ENCODE measurements at places on chromosomes 12 and 14.

GRCh38 chr12:109523504-109523903, 46.1 kb downstream of the UBE3B start:
- DNase-seq, result peak; percentile 16

DNA sequence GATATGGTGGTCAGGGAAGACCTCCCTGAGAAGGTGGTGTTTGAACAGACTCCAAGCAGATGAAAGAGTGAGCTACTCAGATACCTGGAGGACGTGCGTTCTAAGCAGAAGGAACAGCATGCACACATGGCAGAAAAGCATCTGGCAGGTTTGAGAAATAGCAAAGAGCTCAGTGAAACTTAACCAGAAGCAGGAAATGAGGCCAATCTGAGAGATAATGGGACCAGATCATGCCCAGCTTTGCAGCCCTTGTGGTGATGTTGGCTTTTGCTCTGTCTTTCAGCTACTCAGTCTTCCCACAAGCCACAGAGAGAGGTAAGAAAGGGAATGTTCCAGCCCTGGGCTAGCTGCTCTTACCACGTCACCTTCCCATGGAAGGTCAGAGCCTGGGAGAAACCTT, 176.3 kb upstream of the GSC start:
- no peak for DNase-seq

DNA sequence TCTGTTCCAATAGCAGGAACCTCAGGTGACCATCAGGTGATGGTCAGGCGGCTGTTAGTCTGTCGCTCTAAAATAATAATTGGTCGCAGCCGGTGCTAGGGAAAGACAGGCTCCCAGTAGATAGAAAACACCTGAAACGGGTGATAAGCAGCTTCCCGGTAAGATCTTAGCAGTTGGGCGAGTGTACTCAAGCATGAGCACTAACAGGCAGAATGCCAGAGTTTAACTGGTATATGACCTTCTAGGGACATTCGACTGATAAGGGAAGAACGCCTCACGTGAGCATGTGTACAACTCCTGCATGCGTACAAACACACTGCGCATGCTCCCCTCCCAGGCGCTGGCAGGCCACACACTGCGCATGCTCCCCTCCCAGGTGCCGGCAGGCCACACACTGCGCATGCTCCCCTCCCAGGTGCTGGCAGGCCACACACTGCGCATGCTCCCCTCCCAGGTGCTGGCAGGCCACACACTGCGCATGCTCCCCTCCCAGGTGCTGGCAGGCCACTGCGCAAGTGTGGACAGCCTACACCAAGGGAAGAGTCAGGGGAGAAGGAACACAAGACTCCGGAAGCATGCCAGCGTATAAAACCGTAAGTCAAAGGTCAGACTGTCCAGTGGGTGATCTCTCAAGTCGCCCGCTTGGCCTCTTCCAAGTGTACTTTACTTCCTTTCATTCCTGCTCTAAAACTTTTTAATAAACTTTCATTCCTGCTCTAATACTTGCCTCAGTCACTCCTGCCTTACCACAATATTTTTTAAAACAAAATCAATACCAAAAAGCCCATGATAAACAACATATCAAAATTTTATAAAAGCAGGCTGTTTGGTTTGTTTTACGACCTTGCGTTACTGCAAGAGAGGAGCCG, 24.5 kb downstream of the GPRC5D start:
- DNase-seq, result peak; percentile 63

GRCh38 chr12:130530429-130530828, 185.7 kb downstream of the RIMBP2 start:
- DNase-seq, result no peak

DNA sequence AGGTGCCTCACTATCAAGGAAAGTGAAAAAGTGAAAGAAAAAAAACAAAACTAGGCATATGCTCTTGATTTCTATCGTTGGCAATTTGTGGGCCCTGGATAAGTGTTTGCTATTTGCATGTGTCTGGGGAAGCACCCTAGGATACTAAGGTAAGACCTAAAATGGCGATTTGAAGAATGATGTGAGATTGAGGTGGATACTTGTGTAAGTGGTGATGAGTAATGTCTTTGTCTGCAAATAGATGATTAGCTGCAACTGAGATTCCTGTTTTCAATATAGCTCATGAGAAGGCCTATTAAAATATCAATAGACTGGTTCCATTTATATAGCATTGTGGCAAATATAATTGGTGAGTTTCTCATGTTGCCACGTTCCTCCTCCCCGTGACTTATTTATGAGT, 261.7 kb downstream of the NEDD1 start:
- DNase-seq, result no peak

Measured in COR-L47 (cell line).